Stimulated activated CD4-positive, alpha-beta T cell treated with anti-CD3 and anti-CD28 coated beads, Interleukin-4, amount 100 ng/mL, for 4 hours (primary cell): ENCODE measurements at places on chromosomes 4 and X.

DNA sequence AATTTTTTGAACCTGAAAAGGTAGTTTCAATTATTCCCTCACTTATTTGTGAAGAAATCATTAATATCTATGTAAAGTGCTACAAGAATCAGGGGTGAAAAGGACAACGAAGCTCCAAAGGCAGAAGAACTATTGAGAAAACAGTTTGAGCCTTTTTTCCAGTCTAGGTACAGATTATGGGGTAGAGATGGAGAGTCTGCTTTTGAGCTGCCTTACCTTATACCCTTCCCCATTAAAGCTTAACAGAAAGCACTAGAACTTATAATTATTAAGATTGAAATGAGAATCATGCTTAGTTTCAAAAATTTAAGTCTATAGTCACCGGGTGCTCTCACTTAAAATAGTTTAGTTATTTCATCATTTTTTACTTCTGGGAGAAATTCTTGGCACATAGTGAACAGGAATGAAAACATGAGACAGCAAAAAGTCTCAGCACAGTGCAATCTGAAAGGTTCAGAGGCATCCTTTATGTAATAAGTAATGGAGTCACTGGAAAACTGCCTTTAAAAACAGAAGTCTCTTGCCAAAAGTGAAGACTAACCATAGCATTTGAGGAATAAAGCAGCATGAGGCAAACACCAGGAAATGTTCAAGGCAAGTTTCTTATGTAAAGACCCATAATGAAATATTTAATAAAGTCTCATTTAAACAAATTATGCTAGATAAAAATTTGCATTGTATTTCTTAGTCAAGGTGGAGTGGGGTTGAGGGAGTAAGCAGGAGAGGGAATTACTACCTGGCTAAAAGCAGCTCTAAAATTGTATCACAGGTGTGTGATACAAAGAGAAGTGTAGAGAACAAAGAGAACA, 5.1 kb upstream of the DCLK2 start:
- DNase-seq, result no peak

GRCh38 chr4:2489841-2490552, 21.1 kb downstream of the RNF4 start:
- no peak for DNase-seq

DNA sequence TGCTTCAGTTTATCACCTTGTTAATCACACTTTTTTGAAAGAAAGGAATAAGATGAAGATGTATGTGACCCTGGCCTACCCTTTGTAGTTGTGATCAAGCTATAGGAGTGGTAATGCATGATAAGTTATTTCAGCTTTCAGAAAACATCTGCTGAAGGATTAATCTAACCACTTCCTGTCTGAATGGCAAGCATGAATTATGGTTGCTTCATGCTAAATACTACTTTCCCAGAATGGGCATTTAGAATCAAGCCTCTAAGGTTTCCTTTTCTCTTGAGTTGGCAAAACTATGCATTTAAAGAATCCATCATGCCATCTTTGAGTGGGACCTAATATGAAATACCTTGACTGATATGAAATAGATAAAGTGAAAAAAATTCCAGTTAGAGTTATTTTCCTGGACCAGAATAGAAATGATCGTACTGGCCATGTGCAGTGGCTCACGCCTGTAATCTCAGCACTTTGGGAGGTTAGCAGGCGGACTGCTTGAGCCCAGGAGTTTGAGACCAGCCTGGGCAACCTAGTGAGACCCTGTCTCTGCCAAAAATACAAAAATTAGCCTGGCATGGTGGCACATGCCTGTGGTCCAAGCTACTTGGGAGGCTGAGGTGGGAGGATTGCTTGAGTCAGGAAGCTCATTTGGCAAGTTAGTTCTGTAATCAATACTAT, 59.1 kb downstream of the ANXA3 start:
- no peak for DNase-seq

- DNase-seq, result no peak
Measured at GRCh38 chr4:89556601-89557305, 249.2 kb upstream of the GPRIN3 start.

DNA sequence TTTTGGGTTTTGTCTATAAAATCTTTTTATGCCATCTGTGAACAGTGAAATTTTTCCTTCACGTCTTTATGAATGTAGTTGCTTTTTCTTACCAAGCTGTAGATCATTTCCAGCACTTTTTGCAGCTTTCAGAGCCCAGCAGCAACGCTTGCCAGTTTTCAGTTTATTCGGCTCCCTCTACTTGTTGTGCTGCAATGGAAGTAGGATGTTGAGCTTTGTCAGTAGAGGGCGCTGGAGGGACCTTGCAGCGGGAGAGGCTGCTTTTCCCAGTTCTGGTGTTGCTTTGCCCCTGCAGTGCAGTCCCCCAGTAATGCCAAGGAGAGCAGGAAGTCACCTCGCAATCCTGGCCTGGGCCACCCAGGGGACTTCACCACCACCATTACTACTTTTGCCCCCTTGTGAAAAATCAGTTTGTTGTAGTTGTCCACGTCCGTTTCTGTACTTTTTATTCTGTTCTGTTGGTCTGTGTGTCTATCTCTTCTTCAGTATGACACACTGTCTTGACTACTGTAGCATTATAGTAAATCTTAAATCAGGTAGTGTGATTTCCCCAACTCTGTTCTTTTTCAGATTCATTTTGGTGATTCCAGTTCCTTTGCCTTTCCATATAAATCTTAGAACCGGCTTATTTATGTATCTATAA, 21.8 kb downstream of the CMC4 start:
- no peak for DNase-seq

- no peak for DNase-seq
Measured at GRCh38 chr4:7159923-7160322, 32.4 kb upstream of the SORCS2 start.
